ENCODE measurements at places on chromosomes 1 and 21. TPM values are rescaled to one million over a fixed set of nuclear protein-coding genes. Genes with fewer than 3 reads are reported as not detected.

DNA sequence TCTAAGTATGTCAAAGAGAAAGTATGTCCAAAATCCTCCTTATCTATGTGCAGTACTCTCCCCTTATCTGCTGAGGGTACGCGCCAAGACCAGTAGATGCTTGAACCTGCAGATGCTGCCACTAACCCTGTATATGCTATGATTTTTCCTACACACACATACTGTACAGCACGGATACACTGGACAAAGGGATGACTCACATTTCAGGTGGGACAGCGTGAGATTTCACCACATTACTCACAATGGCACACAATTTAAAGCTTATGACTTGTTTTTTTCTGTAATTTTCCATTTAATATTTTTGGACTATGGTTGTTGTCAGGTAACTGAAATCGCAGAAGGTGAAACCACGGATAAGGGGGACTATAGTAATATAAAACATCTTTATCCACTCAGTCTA, 4.1 kb downstream of the ORC1 start:
- no peaks in the 10 kb centered on the region for H3K36me3 ChIP-seq
- no peak overlapping the region for H3K27ac ChIP-seq
- H3K4me3 ChIP-seq, result no peak overlapping the region
- H3K27me3 ChIP-seq, result no peaks in the 10 kb centered on the region
- peaks cover 2% of the 10 kb centered on the region for H3K4me1 ChIP-seq

Gene PLEKHO1
- 36.2 TPM for total RNA-seq

- H3K4me1 ChIP-seq, result no peaks in the 10 kb centered on the region
- no peak for DNase-seq
- H3K27ac ChIP-seq, result no peak overlapping the region
- H3K36me3 ChIP-seq, result no peaks in the 10 kb centered on the region
These were observed 581.4 kb downstream of the USP25 start for GRCh38 chr21:16311229-16311628.

DNA sequence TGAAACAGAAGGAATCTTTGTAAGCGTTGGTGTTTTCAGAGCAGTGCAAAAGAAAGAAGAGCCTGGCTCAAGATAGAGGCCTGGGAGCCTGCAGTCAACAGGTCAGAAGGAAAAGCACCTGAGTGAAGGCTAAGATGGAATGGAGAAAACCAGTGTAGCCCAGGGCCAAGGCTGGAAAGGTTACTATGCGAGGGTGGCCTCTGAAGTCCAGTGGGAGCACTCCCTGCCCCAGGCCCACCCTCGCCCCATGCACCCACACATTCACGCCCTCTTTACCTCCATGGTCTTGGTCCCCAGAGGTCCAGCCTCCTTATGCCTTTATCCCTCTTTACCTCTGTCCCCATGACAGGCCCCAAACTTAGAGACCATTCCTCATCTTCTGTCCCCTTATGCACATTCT, 169.2 kb upstream of the ZNF644 start:
- no peak overlapping the region for H3K27ac ChIP-seq
- H3K4me3 ChIP-seq, result no peak overlapping the region
- H3K4me1 ChIP-seq, result no peaks in the 10 kb centered on the region
- no peak for DNase-seq

DNA sequence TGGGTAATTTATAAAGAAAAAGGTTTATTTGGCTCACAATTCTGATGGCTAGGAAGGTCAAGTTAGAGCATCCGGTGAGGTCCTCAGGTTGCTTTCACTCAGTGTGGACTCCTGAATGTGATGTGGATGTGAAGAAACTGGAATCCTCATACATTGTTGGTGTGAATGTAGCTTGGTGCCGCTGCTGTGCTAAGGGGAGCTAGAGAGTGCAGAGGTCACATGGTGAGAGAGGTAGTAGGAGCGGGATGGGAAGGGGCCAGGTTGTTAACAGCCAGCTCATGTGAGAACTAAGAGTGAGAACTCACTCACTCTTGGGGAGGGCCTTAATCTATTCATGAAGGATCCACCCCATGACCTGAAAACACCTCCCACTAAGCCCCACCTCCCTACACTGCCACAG, 21.8 kb downstream of the ITSN1 start:
- no peak for DNase-seq
- no peak overlapping the region for H3K4me3 ChIP-seq
- H3K4me1 ChIP-seq, result peaks cover 42% of the 10 kb centered on the region
- no peaks in the 10 kb centered on the region for H3K36me3 ChIP-seq

- no peak overlapping the region for H3K27ac ChIP-seq
- no peak overlapping the region for H3K4me3 ChIP-seq
- H3K36me3 ChIP-seq, result no peaks in the 10 kb centered on the region
- no peaks in the 10 kb centered on the region for H3K4me1 ChIP-seq
- no peaks in the 10 kb centered on the region for H3K27me3 ChIP-seq
- no peak for DNase-seq
These were observed 73.5 kb downstream of the PSMG1 start for GRCh38 chr21:39109596-39110210.

GRCh38 chr1:104132382-104132973, 382.8 kb downstream of the AMY1C start:
- no peak overlapping the region for H3K27ac ChIP-seq
- no peaks in the 10 kb centered on the region for H3K36me3 ChIP-seq
- no peak overlapping the region for H3K4me3 ChIP-seq

Gene TRIM45
- 4.4 TPM for total RNA-seq

- no peaks in the 10 kb centered on the region for H3K36me3 ChIP-seq
- H3K4me1 ChIP-seq, result peaks cover 34% of the 10 kb centered on the region
- no peak overlapping the region for H3K27ac ChIP-seq
- H3K4me3 ChIP-seq, result no peak overlapping the region
- DNase-seq, result no peak
- H3K27me3 ChIP-seq, result no peaks in the 10 kb centered on the region
These were observed 89.0 kb upstream of the MACF1 start for GRCh38 chr1:39115271-39116110.

- no peaks in the 10 kb centered on the region for H3K27me3 ChIP-seq
- H3K4me1 ChIP-seq, result peaks cover 50% of the 10 kb centered on the region
- H3K36me3 ChIP-seq, result no peaks in the 10 kb centered on the region
- no peak overlapping the region for H3K4me3 ChIP-seq
These were observed 24.1 kb upstream of the ALDH4A1 start for GRCh38 chr1:18926315-18927081.

- H3K4me3 ChIP-seq, result no peak overlapping the region
- no peaks in the 10 kb centered on the region for H3K4me1 ChIP-seq
- no peaks in the 10 kb centered on the region for H3K27me3 ChIP-seq
- H3K36me3 ChIP-seq, result no peaks in the 10 kb centered on the region
- no peak overlapping the region for H3K27ac ChIP-seq
These were observed 895.0 kb upstream of the B3GALT2 start for GRCh38 chr1:194081444-194081843.

DNA sequence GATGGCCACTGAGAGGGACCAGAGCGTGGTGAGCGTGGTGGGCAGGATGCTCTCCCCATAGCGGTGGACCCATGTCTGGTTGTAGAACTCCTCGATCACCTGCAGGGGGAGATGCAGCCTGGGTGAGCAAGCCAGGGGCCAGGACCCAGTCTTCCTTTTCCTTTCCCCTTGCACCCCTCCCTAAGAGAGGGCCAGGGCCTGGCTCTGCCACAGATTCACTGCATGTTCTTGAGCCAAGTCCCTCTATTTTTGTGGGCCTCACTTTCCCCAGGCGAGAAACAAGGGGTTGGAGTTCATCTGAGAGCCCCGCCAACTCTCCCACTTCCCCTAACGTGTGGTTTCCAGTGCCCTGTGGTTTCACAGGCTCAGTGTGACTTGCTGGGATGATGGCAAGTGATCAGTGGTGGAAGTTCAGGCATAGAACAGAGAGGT, 27.5 kb downstream of the SLC2A1 start:
- H3K27me3 ChIP-seq, result no peaks in the 10 kb centered on the region
- no peaks in the 10 kb centered on the region for H3K4me1 ChIP-seq
- no peak overlapping the region for H3K4me3 ChIP-seq
- no peak for DNase-seq
- H3K27ac ChIP-seq, result no peak overlapping the region
- peaks cover 39% of the 10 kb centered on the region for H3K36me3 ChIP-seq

- no peaks in the 10 kb centered on the region for H3K4me1 ChIP-seq
- no peaks in the 10 kb centered on the region for H3K27me3 ChIP-seq
- no peak overlapping the region for H3K27ac ChIP-seq
- no peak overlapping the region for H3K4me3 ChIP-seq
- H3K36me3 ChIP-seq, result no peaks in the 10 kb centered on the region
These were observed 92.8 kb upstream of the CDC42BPA start for GRCh38 chr1:227411066-227411465.

Gene OR2W3
- total RNA-seq, result not detected

DNA sequence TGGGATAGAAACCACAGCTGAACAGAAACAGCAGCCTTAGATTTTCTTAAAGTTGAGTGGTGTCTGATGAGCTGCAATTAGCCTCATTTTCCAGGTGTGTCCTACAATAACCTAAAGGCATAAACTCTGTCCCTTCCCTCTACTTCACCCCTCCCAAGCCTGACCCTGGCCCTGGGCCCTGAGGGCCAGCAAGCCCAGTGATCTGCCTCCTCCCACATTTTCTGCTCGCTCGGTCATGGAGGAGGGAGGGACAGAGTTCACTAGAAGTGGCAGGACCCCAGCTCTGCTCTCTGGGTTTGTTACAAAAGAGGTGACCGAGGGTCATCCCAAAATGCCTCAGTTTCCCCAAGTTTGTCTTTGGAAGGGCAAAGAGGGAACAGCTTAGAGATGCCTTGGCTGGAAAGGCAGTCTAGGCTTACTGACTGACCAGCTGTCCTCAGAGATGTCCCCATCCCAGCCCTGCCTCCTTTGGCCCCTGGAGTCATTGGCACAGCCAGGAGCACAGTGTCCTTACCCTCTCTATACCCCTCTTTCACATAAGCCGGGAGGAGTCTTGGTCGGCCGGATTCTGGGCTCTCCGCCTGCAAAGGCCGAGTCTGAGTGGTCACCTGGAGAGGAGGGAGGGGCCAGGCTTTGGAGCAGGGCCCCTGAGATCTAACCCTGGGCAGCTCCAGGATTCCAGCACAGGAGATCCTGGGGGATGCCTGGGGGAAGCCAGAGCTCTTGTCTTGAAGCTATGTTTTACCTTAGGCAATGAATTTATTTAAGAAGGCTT, 172.7 kb downstream of the PTPRU start:
- H3K4me3 ChIP-seq, result no peak overlapping the region
- H3K27me3 ChIP-seq, result no peaks in the 10 kb centered on the region
- H3K4me1 ChIP-seq, result no peaks in the 10 kb centered on the region
- H3K27ac ChIP-seq, result no peak overlapping the region

GRCh38 chr1:147726168-147726567, 34.2 kb downstream of the GJA5 start:
- H3K27me3 ChIP-seq, result no peaks in the 10 kb centered on the region
- no peak for DNase-seq
- H3K4me3 ChIP-seq, result no peak overlapping the region

DNA sequence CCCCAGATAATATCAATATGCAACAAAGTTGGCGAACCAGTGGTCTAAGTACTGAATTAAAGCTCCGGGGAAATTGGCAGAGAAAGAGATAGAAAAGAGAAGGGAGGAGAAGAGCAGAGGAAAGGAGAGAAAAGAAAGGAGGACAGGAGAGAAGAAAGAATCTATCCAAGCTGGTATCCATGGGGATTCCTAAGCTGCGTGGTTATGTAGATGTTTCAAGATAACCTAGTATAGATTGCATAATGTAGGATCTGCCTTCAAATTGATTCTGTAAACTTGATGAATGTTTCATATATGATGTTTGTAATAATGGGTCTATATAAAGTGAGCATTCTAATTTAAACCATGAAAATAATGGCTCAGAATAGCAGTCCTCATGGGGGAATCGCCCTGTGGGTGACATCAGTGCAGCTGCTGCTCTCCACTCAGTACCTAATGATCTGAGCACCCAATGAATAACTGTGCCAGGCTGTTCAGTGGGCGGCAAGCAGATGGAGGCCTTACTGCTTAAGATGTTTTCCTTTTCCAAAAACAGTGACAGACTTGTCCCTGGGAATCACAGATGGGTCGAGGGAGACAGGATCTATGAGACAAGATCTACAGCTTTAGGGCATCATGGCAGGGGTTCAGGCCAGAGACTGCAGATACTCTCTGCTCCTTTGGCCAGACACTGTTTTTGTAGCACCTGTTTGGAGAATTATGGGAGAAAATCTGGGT, 78.0 kb downstream of the LAMC2 start:
- no peak overlapping the region for H3K27ac ChIP-seq
- no peaks in the 10 kb centered on the region for H3K4me1 ChIP-seq
- peaks cover 4% of the 10 kb centered on the region for H3K27me3 ChIP-seq
- H3K36me3 ChIP-seq, result no peaks in the 10 kb centered on the region
- H3K4me3 ChIP-seq, result no peak overlapping the region
- no peak for DNase-seq

DNA sequence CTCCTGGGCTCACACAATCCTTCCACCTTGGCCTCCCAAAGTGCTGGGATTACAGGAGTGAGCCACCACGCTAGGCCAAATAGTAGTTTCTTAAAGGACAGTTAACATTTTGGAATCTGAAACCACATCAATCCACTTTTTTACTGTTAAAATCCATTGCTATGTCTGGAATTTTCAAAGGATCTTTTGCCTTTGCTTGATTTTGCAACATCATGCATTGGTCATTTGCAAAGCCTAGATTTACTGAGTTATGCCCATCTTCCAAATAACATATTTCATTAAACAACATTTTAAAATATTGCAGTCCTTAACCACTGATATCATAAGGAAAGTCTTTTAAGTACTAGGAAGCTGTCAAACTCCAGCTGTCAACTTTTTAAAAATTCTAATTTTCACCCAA, 3.3 kb downstream of the POGZ start:
- no peak overlapping the region for H3K4me3 ChIP-seq
- peaks cover 45% of the 10 kb centered on the region for H3K4me1 ChIP-seq
- no peak for DNase-seq
- peak overlapping the region; percentile 88 for H3K27ac ChIP-seq

Gene MMP23B
- 7.8 TPM for total RNA-seq

DNA sequence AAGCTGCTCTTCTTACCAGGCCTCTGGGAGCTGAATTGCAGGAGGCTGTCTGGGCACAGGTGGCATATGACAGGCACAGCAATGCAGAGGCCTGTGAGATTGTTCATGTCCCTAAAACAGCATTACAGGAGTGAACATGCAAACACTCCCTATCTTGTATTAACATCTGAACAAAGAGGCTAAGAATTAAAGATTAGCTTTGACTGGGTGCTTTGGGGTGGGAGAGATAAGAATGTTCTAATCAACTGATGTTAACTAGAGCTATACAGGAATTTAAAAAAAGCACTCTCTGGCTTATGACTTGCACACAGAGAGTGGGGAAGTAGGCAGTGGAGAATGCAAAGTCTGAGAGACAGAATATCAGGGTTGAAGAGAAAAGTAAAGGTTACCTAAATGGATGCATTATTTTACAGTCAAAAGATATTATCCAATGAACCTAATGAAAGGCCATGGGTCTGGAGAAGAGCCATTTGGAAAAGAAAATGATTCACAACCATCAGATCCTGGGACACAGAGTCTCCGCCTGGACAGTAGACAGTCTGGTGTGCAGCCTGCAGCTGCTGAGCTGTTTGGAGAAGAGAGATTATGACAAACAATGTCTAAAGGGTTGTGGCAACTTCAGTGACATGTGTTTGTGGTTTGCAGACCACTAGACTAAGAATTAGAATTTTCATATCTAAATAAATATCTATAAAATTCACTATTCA, 20.2 kb downstream of the DPT start:
- H3K4me3 ChIP-seq, result no peak overlapping the region
- H3K36me3 ChIP-seq, result no peaks in the 10 kb centered on the region
- no peak for DNase-seq
- no peaks in the 10 kb centered on the region for H3K27me3 ChIP-seq

Gene CLSTN1
- 71.1 TPM for total RNA-seq

GRCh38 chr1:166080277-166080966, 86.4 kb downstream of the FAM78B start:
- DNase-seq, result no peak
- H3K4me1 ChIP-seq, result no peaks in the 10 kb centered on the region
- H3K27ac ChIP-seq, result no peak overlapping the region

Data from adrenal gland (tissue), 19 donors.